Stimulated activated CD4-positive, alpha-beta T cell treated with anti-CD3 and anti-CD28 coated beads, Interleukin-12 subunit alpha, Interleukin-12 subunit beta, amount 100 ng/mL, for 48 hours (primary cell): ENCODE measurements at places on chromosomes 1 and 21.

GRCh38 chr21:26717146-26717739 lies 128.0 kb downstream of the ADAMTS1 start:
- no peak for DNase-seq

GRCh38 chr21:14486869-14487268 lies 59.2 kb downstream of the SAMSN1 start:
- no peak for DNase-seq

- no peak for DNase-seq
These were observed 59.8 kb downstream of the IL12RB2 start for GRCh38 chr1:67367370-67368045.

- DNase-seq = no peak
These were observed 13.9 kb upstream of the CTSE start for GRCh38 chr1:206037581-206037980.

DNA sequence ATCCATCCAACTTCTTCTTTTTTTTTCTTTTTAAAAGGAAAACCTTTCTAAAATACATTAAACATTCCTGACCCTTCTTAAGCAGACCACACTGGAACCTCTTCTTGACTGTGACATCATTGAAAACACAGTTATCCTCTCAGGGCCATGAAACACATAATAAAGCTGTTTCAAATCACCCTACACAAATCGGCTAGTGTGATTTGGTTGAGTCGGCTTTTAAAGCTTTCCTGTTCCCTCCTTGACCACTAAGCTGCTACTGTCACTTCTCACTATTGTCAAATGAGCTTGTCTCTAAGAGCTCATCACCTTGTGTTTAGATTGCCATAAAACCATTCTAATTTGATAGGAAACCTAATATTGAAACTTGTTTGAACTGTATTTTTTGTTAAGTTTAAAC lies 5.9 kb downstream of the USP24 start:
- DNase-seq = no peak

DNA sequence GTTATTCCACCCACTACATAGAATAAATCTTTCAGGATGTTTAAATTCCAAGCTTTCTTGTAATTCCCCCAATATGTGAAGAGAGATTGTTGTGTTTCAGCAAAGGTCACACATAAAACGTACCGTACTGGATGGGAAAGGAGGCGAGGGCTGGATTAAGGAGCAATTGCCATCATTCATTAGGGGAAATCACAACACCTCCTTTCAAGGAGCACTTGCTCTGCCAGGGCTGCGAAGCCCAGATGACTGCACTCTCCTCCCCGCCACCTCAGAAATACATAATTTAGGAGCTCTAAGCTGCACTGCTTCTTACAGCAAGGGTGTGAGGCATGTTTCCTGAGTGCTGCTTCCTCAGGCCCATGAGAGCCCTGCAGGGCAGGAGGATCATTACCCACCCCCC lies 29.6 kb downstream of the MATN1 start:
- DNase-seq = no peak

- no peak for DNase-seq
These were observed 37.3 kb downstream of the WNT2B start for GRCh38 chr1:112546076-112546475.

GRCh38 chr1:29426701-29427279 lies 190.5 kb downstream of the PTPRU start:
- no peak for DNase-seq

DNA sequence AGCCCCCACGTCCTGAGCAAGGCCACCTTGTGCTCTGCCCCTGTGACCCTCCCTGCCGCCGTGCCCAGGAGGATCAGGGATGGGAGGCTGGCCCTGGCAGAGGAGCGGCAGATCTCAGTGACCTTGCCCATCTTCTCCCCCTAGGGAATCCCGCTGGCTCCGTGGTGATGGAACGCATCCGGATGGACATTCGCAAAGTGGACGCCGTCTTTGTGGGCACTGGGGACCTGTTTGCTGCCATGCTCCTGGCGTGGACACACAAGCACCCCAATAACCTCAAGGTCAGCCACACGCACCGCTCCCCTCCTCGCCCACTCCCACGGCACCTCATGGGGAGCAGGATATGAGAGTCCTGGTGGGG lies 22.7 kb downstream of the CSTB start:
- DNase-seq = no peak

GRCh38 chr1:229980009-229980408 lies 87.0 kb upstream of the GALNT2 start:
- DNase-seq = no peak

- DNase-seq = no peak
These were observed 4.0 kb upstream of the S100A3 start for GRCh38 chr1:153553096-153553495.

DNA sequence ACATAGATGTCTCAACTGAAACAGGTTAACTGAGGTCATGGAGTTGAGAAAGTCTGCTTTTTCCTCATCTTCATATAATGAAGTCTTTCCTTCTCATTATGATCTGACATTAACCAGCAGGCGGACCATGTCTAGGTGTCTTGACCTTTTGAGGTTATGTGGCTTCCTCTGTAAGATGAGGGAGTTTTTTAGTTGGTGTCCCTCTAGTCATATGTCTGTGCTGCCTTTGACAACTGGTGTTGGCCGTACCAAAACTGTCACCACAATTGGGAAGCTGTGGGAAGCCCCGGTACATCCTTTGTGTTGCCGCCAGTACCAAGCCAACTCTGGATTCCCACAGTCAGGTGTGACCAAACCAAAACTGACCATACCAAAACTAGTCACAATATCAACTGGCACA lies 105.1 kb downstream of the PBX1 start:
- DNase-seq = no peak

GRCh38 chr1:246081856-246082668 lies 425.0 kb downstream of the SMYD3 start:
- DNase-seq = no peak

DNA sequence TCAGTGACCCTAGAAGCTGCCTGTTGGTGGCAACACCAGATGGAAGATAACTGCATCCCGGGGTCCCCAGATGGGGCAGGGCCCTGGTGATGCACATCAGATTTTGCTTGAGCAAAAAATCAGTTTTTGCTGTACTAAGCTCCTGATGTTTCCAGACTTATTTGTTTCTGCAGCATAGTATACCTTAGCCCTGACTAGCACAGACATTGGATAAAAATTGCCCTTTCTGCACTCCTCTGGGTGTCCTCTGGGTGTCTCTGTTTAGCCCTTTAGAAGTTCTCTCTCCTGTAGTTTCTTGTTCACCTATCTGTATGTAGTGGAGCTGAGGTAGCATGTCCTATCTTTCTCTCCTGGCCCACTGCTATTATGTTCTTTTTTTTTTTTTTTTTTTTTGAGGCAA lies 30.3 kb upstream of the PLA2G2C start:
- no peak for DNase-seq

- DNase-seq = no peak
These were observed at the start of gene CASQ2 for GRCh38 chr1:115768549-115768948. CASQ2 (minus strand) TSS chr1:115768714; CDS start chr1:115768541, 173 bp downstream.

- DNase-seq = no peak
These were observed 148.6 kb downstream of the HUNK start for GRCh38 chr21:32021319-32021994.

DNA sequence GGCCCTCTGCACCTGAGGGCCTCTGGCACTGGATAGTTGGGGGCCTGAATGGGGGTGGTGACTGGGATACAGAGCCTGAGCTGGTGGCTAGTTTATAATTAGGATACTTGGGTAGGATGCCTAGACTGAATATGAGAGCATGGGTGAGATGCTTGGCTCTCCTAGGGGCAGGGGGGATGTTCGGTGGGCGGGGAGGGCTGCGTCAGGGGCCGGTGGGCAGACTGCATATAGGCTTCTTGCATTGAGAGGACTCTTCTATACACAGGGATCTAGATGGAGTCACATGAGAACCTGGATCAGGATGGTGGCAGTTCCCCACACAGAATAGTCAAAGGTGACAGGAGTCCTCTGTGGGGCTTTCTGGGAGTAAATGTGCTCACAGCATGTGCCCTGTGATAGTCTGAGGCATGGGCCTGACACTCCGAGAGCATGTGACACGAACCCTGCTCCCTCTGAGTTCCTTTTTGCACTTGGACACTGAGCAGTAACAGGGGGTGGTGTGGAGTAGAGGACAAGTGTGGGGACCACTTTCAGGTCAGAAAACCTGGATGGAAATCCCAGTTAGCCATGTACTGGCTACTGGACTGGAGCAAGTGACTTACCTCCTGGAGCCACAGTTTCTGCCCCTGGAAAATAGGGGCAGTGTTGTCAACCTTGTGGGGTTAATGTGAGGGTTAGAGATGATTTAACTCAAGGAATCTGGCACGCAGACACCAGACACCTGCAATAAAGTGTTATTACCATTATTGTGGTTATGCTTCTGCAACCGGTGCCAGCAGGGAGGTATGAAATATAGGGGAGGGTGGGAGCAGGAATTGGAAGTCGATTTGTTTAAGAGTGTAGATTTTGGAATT lies 2.2 kb downstream of the MAP7D1 start:
- DNase-seq = no peak

- no peak for DNase-seq
These were observed 50.5 kb upstream of the IPO9 start for GRCh38 chr1:201778279-201779065.

- no peak for DNase-seq
These were observed 23.8 kb downstream of the DENND2D start for GRCh38 chr1:111176678-111177077.

DNA sequence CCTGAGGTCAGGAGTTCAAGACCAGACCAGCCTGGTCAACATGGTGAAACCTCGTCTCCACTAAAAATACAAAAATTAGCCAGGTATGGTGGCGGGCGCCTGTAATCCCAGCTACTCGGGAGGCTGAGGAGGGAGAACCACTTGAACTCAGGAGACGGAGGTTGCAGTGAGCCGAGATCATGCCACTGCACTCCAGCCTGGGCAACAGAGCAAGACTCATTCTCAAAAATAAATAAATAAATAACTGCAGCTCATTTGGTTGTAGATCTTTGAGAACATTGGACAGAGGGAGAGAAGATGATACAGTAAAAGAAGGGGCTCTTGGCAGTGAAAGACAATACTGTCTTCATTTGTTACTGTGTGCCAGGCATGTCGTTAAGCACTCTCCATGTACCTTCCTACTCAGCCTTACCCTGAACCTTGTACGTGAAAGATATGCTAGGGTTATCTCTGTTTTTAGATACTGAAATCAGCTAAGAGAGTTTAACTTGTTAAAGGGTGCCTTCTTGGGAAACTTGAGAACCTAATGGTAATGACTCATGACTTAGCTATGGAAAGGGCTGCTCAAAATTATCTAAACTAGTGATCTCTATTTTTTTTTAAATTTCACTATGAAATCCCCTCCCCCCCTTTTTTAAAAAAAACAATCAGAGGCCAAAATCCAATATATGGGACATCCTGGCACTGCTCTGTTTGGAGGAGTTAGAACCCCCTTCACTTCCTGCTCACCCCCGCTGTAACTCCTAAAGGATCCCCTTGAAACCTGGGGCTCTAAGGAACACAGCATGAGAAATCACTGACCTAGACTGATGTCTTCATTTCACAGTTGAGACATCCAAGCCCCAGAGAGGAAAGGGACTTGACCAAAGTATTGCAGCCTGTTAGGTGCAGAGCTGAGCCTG lies 6.8 kb upstream of the KPNA6 start:
- DNase-seq = no peak

DNA sequence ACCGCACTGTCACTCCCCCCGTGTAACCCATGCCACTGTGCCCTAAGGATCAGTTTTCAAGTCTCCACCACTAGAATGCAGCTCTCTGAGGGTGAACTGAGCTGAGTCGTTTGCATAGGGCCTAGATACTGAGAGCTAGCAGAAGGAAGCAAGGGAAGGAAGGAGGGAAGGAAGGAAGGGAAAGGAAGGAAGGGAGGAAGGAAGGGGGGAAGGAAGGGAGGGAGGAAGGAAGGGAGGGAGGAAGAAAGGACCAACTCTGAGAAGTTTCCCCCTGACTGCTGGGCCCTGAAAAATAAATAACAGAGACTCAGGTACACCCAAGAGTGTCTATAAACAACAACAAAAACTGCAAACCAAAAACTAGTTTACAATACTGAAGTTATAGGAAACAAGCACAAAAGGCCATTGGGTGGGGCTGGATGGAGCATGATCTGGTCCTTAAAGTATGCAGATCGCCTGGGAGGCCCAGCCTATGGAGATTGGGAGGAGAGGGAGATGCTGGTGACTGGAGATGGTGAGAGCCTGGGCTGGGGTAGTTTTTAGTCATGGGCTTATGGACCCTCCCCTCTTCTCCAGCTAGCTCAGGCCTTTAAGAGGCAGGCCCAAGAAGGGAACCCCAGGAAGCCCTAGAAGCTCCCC lies 1.7 kb upstream of the MRPS15 start:
- DNase-seq = no peak

DNA sequence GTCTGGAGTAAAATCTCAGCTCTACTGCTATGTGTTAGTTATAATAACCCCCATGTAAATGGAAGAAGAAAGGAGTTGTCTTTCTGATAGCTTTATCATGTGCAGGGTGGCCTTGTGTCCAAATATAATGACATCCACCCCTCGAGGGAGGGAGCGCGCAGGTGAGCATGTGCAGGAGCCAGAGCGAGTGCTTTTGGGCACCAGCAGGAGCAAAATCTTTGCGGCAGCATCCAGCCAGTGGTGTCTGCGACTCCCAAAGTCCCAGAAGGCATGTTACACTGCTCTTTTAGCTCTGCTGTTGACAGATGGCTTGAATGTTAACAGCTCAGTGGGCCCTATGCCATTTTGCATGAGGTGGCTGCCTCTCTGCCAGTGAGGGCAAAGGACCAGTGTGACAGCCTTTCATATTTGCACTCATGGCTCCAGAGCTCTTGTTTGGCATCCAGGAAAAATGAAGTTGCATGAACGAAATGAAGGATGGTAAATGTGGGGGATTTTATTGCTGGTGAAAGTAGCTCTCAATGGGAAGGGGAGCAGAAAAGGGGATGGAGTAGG lies 146.7 kb downstream of the HMCN1 start:
- no peak for DNase-seq

GRCh38 chr21:41864311-41865001 lies 14.7 kb downstream of the PRDM15 start:
- no peak for DNase-seq
